Right renal cortex interstitium (tissue), 3 donors: ENCODE measurements at places on chromosomes 6 and 20.

GRCh38 chr6:64685401-64685800 is 1021.6 kb downstream of the EYS start:
- no peak for DNase-seq

- no peak for DNase-seq
Observed at GRCh38 chr20:3651204-3651962, 11.8 kb downstream of the GFRA4 start.

GRCh38 chr6:38730140-38730862 is 15.2 kb downstream of the DNAH8 start:
- DNase-seq, result no peak

DNA sequence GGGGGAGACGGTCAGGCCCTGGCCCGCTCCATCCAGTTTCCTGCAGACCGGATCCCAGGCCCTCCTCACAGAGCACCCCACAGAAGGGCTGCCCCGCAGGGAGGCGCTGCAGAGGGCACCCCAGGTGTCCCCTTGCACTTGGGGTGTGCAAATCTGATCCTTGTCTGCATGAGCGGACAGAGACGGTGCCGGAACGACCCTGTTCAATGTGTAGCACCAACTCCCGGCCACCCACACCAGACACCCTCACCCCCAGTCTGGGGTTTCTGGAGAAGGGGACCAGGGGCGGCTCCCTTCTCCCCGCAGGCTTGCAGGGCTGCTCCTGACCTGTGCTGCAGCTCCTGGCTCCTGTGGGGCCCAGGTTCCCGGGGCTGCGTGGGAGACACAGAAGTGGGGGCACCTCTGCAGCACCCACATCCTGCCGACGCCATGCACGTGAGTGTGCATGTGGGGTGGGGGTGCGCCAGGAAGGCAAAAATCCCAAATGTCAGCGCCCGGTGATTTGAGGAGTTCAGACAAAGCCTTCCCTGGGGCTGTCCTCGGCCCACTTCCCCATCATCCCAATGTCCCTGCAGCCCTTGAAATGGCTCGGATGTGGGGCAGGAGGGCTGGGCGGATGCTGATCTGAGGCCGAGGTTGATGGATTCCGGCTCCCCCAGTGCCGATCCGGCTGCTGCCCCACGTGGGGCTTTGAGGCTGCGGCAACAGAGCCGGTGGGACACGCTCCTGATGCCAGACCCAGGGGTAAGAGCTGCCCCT is 85.3 kb upstream of the BHLHE23 start:
- no peak for DNase-seq

DNA sequence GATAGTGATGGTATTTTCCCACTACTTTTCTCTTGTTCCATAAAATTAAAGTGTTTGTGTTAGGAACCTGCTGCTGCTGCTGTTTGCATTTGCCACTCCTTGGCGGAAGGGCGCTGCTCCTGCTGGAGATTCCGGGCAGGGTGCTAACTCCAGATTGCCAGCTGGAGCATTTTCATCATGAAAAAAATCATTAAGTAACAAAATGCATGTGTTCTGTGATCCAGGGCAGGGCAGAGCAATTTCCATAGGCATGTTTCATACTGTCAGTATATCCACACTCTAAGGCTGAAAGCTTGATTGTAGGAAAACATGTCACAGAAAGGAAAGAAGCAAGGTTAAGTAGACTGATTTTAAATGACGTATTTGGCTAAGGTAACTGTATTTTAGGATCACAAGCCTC is 24.0 kb downstream of the PBOV1 start:
- no peak for DNase-seq

DNA sequence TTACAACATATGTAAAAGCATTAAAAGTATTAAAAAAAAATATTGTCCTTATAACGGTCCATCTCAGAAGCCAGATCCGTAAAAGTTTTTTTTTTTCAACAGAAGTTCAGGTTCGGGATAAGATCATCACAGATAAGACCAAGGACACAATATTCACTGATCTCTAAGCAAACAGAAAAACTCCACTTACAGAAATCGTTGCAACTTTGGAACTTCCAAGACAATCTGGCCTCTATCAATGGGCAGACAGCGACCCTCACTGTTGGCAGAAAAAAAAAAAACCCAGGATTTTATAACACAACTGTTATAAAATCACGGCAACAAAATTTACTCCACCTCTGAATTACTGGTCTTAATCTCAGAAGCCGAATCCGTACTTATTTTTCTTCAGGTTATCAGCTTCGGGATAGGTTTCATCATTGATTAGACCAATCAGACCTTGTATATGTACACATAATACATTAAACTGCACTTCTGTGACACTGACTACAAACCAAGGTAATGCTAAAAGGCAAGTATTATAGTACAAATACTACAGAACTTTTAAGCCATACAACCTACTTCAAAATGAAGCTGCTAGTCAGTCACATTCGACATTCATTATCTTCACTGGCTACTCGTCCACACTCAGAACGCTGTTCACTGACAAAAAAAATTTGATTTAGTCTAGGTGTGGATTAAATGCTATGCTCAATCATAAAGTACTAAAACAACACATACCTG is 34.7 kb upstream of the SYNCRIP start:
- DNase-seq, result no peak

- DNase-seq, result no peak
Observed at GRCh38 chr6:1872649-1873131, 263.0 kb downstream of the FOXC1 start.

- DNase-seq, result no peak
Observed at GRCh38 chr6:23655525-23655924, 470.5 kb upstream of the NRSN1 start.

DNA sequence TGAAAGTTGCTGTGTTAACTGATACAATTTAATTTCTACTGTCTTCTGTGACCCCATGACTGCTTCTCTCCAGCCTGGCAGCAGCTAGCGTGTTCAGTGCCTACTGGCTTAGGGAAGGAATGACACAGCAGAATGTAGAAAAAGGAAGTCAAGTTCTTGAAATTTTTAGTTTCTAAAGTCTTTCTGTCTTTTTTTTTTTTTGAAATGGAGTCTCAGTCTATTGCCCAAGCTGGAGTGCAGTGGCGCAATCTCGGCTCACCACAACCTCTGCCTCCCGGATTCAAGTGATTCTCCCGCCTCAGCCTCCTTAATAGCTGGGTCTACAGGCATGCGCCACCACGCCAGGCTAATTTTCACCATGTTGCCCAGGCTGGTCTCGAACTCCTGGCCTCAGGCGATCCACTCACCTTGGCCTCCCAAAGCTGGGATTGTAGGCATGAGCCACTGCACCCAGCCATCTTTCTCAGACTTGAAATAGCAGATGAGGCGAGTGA is 39.3 kb downstream of the PCNA start:
- no peak for DNase-seq

GRCh38 chr6:106611030-106611429 is 18.3 kb downstream of the RTN4IP1 start:
- no peak for DNase-seq

DNA sequence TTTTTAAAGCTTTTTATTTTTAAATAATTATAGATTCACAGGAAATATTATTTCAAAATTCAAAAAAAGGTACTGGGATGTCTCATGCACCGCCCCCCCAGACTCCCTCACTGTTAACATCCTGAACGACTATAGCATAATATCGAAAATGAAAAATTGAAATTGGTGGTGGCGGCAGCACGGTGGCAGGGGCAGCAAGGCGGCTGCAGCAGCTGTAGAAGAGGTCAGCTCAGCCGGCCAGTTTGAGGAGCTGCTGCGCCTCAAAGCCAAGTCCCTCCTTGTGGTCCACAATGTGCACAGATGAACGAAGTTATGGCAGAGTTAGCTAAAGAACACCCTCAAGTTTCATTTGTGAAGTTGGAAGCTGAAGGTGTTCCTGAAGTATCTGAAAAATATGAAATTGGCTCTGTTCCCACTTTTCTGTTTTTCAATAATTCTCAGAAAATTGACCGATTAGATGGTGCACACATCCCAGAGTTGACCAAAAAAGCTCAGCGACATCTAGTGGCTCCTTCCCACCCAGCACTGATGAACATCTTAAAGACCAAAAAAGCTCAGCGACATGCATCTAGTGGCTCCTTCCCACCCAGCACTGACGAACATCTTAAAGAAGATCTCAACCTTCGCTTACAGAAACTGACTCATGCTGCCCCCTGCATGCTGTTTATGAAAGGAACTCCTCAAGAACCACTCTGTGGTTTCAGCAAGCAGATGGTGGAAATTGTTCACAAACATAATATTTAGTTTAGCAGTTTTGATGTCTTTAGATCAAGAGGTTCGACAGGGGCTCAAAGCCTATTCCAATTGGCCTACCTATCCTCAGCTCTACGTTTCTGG is 100.8 kb downstream of the FAM217A start:
- DNase-seq, result no peak

DNA sequence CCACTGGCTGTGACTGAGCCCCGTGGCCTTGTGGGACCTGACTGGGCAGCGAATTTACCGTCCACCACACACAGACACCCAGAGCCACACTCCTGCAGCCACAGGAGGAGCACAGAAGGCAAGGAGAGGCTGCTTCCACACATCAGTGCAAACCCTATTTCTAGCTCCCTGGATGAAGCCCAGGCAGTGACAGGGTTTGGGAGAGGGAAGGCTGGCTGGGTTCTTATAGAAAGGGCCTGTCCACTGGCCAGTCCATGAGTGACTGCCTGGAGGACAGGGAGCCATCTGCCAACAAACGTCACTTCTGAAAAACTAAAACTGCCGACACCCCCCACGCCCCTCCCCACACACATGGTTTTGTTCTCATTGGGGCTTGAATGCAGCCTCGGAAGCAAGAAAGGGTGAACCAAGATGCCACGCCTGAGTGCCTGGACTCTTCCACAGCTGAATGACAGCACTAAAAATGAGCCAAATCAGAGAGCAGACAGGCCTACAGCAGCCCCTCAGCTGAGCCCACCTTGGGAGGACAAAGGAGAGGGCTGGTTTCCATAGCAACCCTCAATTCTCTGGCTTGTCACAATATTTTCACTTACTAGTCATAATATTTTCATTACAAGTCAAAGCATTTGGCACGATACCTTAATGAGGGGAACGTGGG is 38.4 kb downstream of the RRBP1 start:
- DNase-seq, result no peak

DNA sequence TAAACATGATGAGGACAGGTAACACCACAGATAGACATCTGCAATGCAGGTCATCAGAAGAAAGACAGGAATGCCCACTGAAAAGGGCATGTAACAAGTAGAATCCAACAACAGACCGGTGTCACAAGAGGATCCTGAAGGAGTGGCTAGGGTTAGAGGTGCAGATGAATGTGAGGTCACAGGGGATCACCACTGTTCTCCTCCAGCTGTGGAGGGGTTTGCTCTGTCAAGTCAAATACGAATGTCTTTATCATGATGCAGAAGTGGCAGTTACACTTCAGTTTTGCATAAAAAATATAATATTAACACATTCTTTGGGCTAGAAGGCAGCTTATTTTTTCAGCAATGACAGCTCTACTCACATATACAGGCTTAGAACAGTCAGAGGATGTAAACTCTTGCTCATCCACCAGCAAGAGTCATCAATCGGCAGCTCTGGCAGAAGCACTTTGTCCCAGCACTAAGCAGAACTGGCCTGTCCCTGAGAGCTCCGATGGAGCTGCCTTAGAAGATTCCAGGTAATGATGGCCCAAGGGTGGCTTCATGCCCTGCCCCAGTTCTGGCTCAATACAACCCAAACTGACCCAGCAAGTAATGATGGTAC is 130.4 kb upstream of the TRAF3IP2 start:
- no peak for DNase-seq

DNA sequence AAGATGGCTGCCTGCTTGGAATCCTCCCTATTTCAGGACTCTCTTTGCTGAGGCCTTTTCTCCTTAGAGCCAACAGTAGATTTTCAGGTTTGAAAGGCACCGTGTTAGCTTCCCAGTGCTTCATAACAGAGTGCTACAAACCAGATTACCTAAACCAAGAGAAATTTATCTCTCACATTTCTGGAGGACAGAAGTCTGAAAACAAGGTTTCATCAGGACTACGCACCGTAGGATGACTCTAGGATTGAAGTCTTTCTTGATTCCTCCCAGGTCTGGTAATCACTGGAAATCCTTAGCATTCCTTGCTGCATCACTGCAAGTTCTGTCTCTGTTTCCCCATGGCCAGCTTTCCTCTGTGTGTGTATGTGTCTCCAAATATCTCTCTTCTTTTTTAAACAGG is 508.4 kb upstream of the GJE1 start:
- DNase-seq, result no peak

DNA sequence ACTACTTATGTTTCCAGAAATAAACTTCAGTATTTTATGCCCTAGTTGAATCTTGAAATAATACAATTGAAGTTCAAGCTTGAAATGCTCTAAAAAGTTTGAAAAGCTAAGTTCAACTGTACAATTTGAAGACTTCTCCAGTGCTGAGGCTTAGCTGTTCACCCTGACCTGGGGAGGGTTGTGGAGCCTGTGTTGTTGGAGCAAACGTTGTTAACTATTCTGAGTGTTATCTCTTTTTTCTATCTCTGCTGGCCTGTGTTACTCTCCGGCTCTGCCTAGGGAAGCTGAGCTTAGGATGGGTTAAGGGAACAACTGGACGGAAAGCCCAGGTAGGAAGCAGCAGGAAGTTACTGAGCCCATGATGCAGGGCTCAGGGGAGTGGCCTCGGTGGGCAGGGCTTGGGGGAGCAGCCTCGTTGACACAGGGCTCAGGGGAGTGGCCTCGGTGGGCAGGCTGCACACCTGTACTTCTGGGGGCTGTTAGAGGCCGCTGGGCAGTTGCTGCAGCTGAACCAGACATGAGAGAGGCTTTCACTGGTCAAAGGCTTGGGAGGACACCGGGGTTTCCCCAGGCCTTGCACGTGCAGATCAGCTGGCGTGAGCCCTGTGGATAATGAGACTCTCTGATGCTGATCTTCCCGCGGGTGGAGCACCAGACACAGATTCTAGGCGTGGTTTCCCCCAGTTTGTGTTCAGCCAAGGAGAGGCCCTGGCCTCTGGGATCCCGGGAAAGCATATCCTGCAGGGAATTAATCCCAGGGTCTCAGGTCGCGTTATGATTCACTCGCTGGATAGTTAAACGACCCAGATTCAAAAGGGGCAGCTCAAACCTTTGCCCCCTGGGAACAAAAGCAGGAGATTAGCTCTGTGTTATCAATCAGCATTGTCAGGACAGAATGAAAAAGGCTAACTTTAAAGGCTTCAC is 58.9 kb downstream of the ERMARD start:
- no peak for DNase-seq

- no peak for DNase-seq
Observed at GRCh38 chr6:105669232-105669631, 266.4 kb upstream of the PREP start.

- no peak for DNase-seq
Observed at GRCh38 chr6:97218912-97219311, 64.1 kb downstream of the MMS22L start.

GRCh38 chr6:157757430-157758403 is 65.3 kb upstream of the SNX9 start:
- no peak for DNase-seq
